GM12878 (cell line): ENCODE measurements at places on chromosomes 4 and X. TPM values are rescaled to one million over a fixed set of nuclear protein-coding genes. Genes with fewer than 3 reads are reported as not detected.

The KIAA1210 gene
- not detected in 2 replicates for polyA plus RNA-seq

The MAGEC1 gene
- polyA plus RNA-seq = not detected in 2 replicates

The ENPP6 gene
- polyA plus RNA-seq = 0.19 and 0.44 TPM in 2 replicates

The KANTR gene
- 2.7 and 4.5 TPM in 2 replicates for polyA plus RNA-seq

The LRP2BP gene
- 2.8 and 4.5 TPM in 2 replicates for polyA plus RNA-seq

The ZFP92 gene
- polyA plus RNA-seq = not detected in 2 replicates

The BTC gene
- not detected in 2 replicates for polyA plus RNA-seq

The CPE gene
- polyA plus RNA-seq = 0.11 and 0.14 TPM in 2 replicates

The DIPK2B gene
- not detected in 2 replicates for polyA plus RNA-seq

The KCNE5 gene
- polyA plus RNA-seq = 0.37 and 0.40 TPM in 2 replicates

DNA sequence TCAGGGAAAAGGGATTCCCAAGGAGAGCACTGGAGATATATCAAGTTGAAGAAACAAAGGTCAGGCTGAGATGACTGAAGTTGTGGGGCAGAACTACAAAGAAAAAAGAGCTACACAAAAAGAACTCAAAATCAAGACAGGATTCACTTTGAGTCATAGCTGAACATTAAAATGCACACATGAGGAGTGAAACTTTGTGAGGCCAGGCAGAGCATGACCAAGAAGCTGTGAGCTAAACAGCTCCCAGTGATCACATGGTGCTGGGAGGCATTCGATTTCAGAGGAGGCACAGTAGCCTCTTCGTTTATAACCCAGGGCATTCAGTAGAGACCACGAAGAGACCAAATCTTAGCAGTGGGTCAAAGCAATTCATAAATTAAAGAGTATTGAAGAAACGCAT, 145.3 kb downstream of the ATRX start:
- DNase-seq = peak; percentile 24

DNA sequence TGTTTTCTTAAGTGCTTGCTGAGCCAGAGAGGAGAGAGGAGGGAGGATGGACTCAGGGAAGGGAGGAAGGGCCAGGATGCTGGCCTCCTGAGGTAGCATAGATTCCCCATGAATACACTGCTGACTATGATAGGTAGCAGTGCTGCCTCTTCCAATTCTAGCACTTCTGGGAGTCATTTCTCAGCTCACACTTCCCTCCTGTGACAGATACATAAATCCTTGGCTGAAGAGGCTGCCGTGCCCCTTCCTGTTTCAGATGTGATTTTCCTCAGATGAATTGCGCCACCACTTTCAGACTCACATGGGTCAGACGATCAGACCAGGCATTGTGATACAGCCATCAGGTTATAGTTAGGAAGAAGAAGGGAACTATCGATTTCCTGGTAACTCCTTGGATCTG, 22.4 kb downstream of the TSC22D3 start:
- no peak for DNase-seq

DNA sequence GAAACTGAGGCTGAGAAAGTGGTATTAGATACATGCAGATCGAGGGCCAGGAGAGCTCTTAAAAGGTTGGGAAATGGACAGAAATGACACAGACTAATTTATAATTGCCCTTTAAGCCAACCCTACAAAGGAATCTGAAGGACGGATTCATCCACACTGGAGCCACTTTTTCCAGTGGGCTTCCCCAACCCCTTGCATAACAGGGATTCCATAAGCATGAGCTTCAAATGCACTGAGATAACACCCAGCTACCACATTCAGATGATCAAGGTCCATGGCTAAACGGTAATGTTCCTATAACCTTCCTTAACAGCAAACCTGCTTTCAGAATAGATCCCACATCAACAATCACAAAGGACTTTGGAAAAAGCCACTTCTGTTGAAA, 34.2 kb downstream of the PLAC1 start:
- DNase-seq = no peak

DNA sequence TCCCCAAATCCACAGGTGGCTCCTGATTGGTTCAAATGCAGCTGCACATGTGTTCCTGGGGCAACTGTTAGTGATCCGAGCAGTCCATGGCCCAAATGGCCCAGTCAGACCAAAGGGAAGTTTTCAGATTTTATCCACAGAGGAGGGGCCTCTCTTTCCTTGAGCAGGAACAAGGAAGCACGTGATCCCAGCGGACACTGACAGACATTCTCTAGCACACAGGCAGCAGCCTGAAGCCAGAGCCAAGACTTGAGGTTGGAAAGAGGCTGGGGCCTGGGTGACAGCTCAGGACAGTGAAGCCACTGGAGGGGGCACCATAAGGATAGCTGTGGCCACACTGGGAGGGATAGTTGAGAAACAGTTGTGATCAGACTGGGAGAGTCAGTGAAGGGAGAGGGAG, 3.5 kb upstream of the ZFP92 start:
- no peak for DNase-seq

- no peak for DNase-seq
Observed at GRCh38 chr4:117514391-117515175, 429.2 kb upstream of the TRAM1L1 start.

DNA sequence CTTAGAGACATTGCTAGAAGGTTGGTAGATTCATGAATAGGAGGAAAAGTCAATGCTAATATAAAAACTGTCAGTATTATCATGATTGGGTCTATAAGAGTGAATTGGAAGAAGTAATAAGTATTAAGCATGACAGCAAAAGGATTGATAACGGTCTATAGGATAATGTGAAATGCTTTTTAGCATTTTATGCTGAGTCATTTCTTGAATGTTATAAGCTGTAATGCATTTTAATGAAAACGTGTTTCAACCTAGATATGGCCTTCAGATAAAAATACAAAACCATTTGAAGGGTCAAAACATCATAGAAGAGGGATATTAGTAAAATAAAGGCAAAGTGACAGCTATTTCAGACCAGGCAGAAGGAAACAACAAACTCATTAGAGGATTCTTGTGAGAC, 353.5 kb downstream of the SH2D1A start:
- no peak for DNase-seq

DNA sequence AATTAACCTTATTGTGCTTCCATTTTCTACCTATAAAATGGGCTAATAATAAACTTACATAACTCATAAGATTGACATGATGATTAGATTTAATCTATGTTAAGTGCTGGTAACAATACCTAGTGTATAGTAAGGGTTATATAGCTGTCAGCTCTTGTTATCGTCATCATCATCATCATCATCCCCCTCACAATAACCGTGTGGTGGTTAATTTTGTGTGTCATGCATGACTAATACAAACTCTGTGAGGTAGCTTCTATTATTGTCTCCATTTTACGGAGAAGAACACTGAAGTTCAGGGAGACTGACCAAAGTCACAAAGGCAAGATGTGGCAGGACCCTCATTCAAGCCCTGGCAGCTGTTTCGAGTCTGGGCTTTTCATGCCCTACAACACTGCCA, 211.3 kb downstream of the PALLD start:
- DNase-seq = no peak

- DNase-seq = no peak
Observed at GRCh38 chrX:154818916-154819770, 13.9 kb upstream of the MPP1 start.

DNA sequence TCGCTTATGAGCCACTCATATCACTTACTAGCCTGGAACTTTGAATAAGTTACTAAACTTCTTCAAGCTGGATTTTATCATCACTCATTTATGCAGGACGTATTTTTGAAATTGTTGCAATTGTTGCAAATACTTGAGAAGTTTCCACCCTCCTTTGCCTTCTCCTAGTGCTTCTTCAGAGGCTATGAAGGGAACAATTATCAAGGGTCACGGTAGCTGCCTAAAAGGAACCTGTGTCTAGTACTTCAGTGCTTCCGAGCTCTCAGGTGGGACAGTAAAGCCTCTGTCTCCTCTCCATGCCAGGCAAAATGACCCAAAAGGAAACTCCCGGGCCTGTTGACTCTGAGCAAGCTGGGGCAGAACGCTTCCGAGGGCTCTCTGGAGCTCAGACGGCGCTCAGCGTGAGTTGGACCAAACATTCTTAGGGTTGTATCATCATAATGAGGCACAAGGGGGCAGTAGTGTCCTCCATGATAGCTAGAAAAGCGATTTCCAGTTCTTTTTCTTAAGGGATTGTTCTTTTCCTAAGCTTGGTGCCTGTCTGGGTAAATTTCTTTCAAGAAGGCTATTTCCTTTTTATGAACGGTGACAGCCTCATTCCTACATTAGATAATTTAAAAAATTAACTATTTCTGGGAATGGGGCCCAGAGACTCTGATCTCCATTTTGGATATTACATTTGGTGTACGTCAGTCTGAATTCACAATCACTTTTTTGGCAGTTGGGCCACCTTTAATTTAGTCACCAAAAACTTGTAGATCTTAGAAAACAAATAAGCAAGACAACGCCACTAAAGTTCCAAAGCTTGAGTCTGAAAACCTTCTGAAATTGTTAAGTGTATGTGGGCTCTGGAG, 73.1 kb downstream of the PACRGL start:
- DNase-seq = no peak

DNA sequence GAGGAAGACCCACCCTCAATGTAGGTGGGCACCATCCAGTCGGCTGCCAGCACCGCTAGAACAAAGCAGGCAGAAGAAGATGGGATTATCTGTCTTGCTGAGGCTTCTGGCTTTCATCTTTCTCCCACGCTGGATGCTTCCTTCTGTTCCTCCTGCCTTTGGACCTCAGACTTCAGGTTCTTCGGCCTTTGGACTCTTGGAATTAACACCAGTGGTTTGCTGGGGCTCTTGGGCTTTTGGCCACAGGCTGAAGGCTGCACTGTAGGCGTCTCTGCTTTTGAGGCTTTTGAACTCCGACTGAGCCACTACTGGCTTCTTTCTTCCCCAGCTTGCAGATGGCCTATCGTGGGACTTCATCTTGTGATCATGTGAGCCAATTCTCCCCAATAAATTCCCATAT, 55.1 kb downstream of the PDLIM5 start:
- no peak for DNase-seq
